ENCODE measurements at places on chromosomes 7 and 10. TPM values are rescaled to one million over a fixed set of nuclear protein-coding genes. Genes with fewer than 3 reads are reported as not detected.

ZNF239 gene
- total RNA-seq, result not detected

TEX36 gene
- not detected for total RNA-seq

SRRM3 gene
- not detected for total RNA-seq

CALCR gene
- total RNA-seq, result not detected
